Activated CD4-positive, alpha-beta T cell treated with anti-CD3 and anti-CD28 coated beads, Interleukin-2, amount 10 ng/mL, durations not matched to agents 24 days and 14 days (primary cell): ENCODE measurements at places on chromosomes 11 and 22.

DNA sequence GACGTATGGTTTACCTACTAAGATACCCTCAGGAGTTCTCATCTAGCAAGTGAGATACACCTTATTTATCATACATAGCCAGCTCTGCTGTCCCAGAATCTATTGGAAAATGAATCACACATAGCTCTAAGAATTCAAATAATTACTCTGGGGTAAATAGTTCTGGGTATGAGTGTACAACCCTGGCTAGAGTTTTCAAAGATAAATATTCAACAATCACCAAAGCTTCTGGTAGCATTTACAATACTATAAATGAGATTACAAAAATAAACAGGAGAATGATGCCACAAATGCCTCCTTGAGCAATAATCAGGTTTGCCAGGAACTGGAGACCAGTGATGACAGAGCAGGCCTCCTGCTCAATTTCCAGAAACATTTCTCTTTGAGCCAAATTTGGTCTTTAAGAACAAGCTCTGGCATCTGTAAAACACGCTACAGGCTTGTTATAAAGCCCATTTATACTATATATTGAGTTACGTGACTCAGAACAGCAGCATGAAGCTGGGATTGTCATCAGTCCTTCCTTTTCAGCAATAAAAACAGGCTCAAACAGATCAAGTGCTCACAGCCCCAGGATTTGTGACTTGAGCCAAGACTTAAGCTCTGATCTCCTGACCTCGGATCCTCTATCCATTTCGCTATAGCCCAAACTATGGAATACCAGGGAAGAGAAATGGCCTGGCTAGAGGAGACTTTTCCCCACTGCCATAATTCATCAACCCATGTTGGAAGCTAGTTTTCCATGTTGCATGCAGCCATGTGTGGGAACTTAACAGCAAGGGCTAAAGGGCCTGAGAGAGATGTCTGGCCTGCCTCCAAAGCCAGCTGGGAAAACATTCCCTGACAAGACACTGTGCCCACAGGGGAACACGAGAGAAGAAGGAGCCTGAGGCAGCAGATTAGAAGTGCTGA, 19.7 kb downstream of the RAB30 start:
- H3K27me3 ChIP-seq = no peaks in the 10 kb centered on the region
- peaks cover 44% of the 10 kb centered on the region for H3K4me1 ChIP-seq
- peaks cover 15% of the 10 kb centered on the region for H3K36me3 ChIP-seq
- H3K27ac ChIP-seq = peak overlapping the region; percentile 16
- H3K4me3 ChIP-seq = no peak overlapping the region

GRCh38 chr11:76234416-76235232, 28.3 kb upstream of the WNT11 start:
- peaks cover 13% of the 10 kb centered on the region for H3K27me3 ChIP-seq
- peaks cover 2% of the 10 kb centered on the region for H3K36me3 ChIP-seq
- no peak for DNase-seq

GRCh38 chr11:65111744-65112545, at the start of gene TM7SF2:
Gene TM7SF2, plus strand, starts transcription at chr11:65111872. Its CDS starts 144 bp downstream, at chr11:65112016.
- no peaks in the 10 kb centered on the region for H3K27me3 ChIP-seq
- peak within 1 kb of the TSS; percentile 93 for H3K27ac ChIP-seq
- peak; percentile 98 for DNase-seq
- peaks cover 15% of the 10 kb centered on the region for H3K36me3 ChIP-seq

GRCh38 chr22:38513063-38513462, 7.0 kb upstream of the DDX17 start:
- no peak overlapping the region for H3K27ac ChIP-seq
- no peaks in the 10 kb centered on the region for H3K27me3 ChIP-seq
- H3K4me1 ChIP-seq = peaks cover 2% of the 10 kb centered on the region
- peak; percentile 85 for DNase-seq
- H3K36me3 ChIP-seq = no peaks in the 10 kb centered on the region

GRCh38 chr22:50720301-50721256, 17.4 kb upstream of the ACR start:
- no peaks in the 10 kb centered on the region for H3K36me3 ChIP-seq
- no peaks in the 10 kb centered on the region for H3K4me1 ChIP-seq
- no peaks in the 10 kb centered on the region for H3K27me3 ChIP-seq
- no peak overlapping the region for H3K27ac ChIP-seq
- H3K4me3 ChIP-seq = no peak overlapping the region

GRCh38 chr11:111351374-111352055, 27.6 kb downstream of the POU2AF1 start:
- H3K27ac ChIP-seq = no peak overlapping the region
- peaks cover 4% of the 10 kb centered on the region for H3K4me1 ChIP-seq
- no peak overlapping the region for H3K4me3 ChIP-seq
- peaks cover 8% of the 10 kb centered on the region for H3K27me3 ChIP-seq
- peaks cover 39% of the 10 kb centered on the region for H3K36me3 ChIP-seq

GRCh38 chr22:23822101-23822671, 16.6 kb downstream of the DERL3 start:
- H3K27me3 ChIP-seq = no peaks in the 10 kb centered on the region
- H3K36me3 ChIP-seq = peaks cover 54% of the 10 kb centered on the region
- no peak overlapping the region for H3K4me3 ChIP-seq
- peaks cover 31% of the 10 kb centered on the region for H3K4me1 ChIP-seq
- H3K27ac ChIP-seq = peak overlapping the region; percentile 69

DNA sequence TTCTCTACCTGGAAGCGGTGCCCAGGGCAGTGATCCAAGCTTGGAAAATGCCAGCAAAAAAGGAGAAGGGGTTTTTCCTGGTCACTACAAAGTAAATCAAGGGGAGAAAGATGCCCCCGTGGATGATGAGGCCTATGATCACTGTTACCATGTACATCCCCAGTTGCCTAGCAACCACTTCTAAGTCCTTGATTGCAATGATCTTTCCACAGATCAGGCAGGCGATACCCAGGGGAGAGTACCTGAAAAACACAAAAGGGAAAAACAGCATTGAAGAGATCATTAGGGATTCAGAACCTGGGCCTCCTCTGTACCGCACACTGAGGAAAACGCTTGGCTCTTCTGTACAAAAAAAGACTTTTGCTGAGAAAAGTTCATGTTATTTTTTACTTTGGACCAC, 127.1 kb downstream of the SLC1A2 start:
- peak overlapping the region; percentile 3 for H3K27ac ChIP-seq
- DNase-seq = no peak
- H3K36me3 ChIP-seq = no peaks in the 10 kb centered on the region
- H3K4me1 ChIP-seq = peaks cover 29% of the 10 kb centered on the region

- H3K27ac ChIP-seq = peak overlapping the region; percentile 95
- no peak for DNase-seq
- no peaks in the 10 kb centered on the region for H3K27me3 ChIP-seq
- H3K4me1 ChIP-seq = peaks cover 35% of the 10 kb centered on the region
Measured at GRCh38 chr11:77636731-77637344, 756 bp downstream of the CLNS1A start.

GRCh38 chr22:17536269-17536668, 27.0 kb upstream of the SLC25A18 start:
- H3K36me3 ChIP-seq = no peaks in the 10 kb centered on the region
- DNase-seq = no peak
- H3K27ac ChIP-seq = no peak overlapping the region
- H3K4me1 ChIP-seq = no peaks in the 10 kb centered on the region
- peaks cover 3% of the 10 kb centered on the region for H3K27me3 ChIP-seq

GRCh38 chr11:32171445-32171844, 80.6 kb downstream of the RCN1 start:
- H3K27ac ChIP-seq = no peak overlapping the region
- no peak for DNase-seq
- H3K27me3 ChIP-seq = peaks cover 3% of the 10 kb centered on the region
- no peak overlapping the region for H3K4me3 ChIP-seq
- peaks cover 5% of the 10 kb centered on the region for H3K4me1 ChIP-seq
